ENCODE measurements at places on chromosomes 13 and 19.

DNA sequence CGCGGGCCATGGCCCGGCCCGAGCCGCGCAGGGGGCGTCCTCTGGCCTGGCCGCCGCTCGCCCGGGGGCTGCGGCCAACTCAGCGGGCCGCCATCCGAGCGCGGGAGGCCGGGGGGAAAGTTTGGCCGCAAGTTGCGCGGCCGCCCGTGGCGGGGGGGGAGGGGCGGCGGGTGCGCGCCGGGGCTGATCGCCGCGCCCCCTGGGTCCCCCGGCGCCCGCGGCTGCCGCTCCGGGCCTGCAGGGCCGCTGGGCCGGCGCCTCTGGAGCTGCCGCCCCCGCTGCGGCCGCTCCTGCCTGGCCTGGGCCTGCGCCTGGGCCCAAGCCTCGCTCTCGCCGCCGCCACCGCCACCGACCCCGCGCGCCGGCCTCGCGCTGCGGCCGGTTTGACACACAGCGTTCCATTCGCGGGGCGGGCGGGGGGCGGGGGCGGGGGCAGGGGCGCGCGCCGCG, at the start of gene NR2F6:
Gene NR2F6, minus strand, starts transcription at position 385 of the 450 bp plus-strand sequence. CDS start 699 bp downstream, outside the sequence.
- peak; percentile 22 for DNase-seq

DNA sequence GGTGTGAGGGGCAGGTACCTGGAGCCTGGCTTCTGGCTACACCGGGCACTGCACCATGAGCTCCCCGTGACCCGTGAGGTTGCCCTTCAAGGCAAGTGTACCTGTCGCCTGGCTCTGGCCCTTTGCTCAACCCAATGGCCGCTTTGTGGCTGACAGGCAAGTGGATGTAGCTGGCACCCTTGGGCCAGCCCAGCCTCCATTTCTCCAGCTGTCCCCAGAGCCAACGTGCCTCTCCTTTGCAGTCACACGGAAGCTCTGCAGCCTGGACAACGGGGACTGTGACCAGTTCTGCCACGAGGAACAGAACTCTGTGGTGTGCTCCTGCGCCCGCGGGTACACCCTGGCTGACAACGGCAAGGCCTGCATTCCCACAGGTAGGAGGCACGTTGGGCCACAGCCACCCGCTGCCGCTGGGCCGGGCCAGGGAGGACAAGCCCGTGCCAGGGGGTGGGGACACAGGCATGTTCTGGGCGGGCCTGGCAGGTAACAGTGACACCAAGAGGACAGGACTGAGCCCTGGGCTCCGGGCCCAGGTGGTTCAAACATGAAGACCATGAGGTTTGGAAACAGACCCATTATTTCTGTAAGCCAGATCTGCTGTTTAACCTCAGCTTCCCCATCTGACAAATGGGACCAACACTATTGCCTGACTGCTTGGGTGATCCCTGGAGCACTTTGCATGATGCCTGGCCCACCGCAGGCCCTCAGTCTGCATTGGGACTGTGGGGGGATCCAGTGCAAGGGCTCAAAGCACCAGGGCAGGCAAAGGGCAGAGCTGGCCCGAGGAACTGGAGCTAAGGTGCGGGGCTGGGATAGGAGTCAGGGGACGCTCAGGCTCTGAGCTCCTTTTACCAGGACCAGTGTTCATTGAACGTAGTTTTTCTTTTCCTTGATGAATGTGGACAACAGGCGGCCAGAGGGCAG, 17.5 kb upstream of the PROZ start:
- DNase-seq = no peak

DNA sequence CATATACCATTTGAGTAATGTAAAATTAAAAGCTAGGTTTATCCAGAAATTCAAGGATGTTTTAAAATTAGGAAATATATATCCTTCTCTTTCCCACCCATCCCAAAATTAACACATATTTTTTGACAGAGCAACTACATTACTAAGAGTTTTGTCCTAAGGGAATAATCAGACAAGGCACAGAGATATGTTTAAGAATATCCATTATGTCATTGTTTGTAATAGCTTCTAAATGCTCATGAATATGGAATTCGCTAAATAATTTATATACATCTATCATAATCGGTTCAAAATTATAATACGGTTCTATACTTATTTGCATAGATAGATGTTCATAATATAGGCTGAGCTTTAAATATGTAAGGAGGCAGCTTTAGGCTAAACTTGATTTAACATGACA, 9.8 kb downstream of the UBL3 start:
- DNase-seq = no peak

DNA sequence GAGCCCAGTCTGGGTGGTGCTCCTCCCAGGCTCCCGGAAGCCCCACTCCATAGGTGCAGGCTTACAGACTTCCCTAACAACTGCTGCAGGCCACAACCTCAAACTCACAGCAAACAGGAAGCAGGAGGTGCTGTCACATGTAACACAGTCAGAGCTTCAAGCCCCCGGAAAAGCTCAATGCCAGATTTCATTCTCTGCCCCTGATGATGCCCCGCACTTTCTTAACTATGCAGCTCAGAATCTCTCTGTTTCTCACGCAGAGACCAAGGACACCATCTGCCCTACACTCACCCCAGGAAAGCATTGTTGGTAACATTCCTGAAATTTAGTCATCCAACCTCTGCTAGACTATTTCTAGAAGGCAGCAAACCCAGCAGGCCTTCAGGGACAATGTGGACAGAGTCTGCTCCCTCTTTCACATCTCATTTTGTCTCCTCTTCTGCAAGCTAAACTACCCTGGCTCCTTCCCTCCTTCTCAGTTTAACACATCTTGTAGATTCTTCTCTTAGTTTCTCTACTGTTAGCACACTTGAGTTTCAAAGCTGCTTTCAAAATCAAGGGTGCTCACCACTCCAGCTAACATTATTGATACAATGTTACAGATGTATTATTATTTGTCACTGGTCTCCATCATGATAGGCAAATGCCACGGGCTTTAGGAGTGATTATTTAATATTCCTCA, 162.5 kb downstream of the KCTD12 start:
- no peak for DNase-seq

DNA sequence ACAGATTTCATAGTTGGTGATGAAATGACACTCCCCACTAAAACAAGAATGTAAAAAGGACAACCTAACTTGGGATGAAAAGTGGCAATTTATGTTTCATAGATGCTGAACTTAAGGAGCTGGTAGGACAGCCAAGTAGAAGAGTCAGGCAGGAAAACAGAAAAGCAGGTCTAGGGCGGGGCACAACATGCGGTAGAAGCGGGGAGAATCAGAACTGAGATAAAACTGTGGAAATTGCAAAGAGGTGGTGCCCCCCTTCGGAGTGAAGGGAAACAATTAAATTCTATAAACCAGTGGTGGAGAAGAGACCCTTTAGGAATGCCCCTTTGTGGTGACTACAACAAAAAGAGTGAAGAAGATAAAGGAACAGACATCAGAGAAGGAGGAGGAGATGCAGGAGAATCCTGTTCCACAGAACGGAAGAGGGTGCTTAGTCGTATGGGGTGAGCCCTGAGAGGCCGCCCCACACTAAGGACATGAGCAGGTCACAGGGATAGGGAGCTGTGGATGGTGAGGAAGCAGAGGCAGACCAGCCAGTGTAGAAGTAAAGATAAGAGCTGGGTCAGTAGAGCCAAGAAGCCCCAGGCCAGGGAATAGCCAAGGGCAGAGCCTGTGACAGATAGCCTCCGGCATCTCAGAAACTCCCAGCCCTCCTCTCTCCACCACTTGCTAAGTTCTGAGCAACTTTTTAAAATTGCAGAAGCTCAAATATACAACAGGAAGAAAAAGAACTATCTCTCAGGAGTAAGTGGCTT, 100.3 kb upstream of the DOCK9 start:
- DNase-seq = no peak

DNA sequence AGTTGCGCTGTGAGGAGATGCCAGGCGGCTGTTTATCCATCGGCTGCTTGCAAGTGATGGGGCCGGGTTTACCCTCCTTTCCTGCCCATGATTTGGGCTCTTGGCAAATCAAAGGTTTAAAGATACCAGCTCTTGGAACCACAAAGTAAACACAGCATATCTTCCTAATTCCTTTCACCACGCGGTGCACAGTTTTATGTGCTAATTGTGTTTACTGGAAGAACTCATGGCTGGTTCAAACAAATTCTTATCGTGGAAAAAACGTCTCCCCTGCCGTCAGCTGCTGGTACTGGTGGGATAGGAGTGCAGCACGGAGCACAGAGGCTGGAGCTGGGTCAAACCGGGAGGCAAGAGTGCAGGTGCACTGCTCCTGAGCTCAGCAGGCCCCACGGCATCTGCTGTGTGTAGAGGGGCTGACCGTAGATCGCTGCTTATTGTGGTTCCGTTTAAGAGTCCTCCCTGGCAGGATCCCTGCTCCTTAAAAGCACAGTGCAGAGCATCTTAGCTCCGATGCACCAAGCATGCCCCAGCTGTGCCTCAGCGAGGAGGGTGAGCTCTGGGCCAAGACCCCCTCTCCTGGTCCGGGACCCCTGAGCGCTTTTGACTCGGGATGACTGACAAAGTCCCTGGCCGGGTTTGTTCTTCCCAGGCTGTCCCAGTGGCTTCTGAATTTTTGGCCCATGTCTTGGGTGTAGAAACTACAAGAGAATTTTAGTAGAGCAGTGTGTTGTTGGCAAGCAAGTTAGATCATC, 51.3 kb upstream of the GAS6 start:
- no peak for DNase-seq

DNA sequence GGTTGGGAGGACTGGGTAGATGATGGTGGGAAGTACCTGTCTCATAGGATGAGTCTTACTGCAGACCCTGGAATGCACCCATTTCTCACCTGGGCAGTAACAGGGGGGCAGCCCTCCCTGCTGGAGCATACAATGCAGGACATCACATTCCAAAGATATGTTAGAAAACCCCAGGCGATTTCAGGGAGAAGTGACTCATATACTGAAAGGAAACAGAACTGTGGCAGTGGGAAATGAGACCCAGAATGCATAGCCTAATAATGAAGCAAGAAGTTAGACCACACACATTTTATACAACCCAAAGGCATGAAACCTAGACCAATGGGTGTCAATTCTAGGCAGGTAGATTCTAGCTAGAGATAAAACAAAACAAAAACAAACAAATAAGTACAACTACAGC, 402.7 kb downstream of the IRS2 start:
- no peak for DNase-seq

GRCh38 chr13:113272031-113272430, 25.0 kb upstream of the LAMP1 start:
- DNase-seq = no peak

Measured in GM18507 (cell line).